ENCODE measurements at places on chromosomes 16 and 17. TPM values are rescaled to one million over a fixed set of nuclear protein-coding genes. Genes with fewer than 3 reads are reported as not detected.

Gene KRT14
- 2,248 TPM for total RNA-seq

Gene HCRT
- not detected for total RNA-seq

Gene STAT5A
- 1.3 TPM for total RNA-seq

Gene IL34
- total RNA-seq, result 0.64 TPM

Gene HSF4
- 3.1 TPM for total RNA-seq

Data from tracheal epithelial cell (primary cell).